ENCODE measurements at places on chromosomes 4 and X. TPM values are rescaled to one million over a fixed set of nuclear protein-coding genes. Genes with fewer than 3 reads are reported as not detected.

DNA sequence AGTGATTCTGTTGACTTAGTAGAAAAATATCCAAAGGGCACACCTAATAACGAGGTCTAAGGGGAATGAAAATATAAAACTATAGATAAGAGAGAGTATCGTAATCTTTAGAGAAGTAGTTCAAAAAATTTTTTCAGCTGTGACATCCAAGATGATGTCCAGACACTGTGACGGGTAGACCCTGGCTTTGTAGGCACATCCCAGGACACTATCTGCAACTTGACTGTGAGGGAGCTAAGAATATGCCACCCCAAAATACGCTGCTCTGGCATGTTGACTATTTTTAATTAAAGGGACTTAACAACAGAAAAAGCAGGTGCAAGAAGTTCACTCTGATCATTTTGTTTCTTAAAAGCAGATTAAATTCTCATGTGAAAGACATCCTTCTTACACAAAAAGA, 89.5 kb downstream of the CLCN4 start:
- H3K4me3 ChIP-seq: no peak overlapping the region
- H3K27ac ChIP-seq: no peak overlapping the region
- DNase-seq: no peak
- H3K27me3 ChIP-seq: no peaks in the 10 kb centered on the region
- H3K4me1 ChIP-seq: no peaks in the 10 kb centered on the region

GRCh38 chr4:98586291-98586961, 72.0 kb downstream of the TSPAN5 start:
- no peak overlapping the region for H3K27ac ChIP-seq
- H3K36me3 ChIP-seq: no peaks in the 10 kb centered on the region
- no peak for DNase-seq
- no peak overlapping the region for H3K4me3 ChIP-seq

- DNase-seq: no peak
- no peak overlapping the region for H3K4me3 ChIP-seq
- H3K27ac ChIP-seq: no peak overlapping the region
- no peaks in the 10 kb centered on the region for H3K27me3 ChIP-seq
- no peaks in the 10 kb centered on the region for H3K36me3 ChIP-seq
Measured at GRCh38 chrX:31433856-31434255, 362.0 kb upstream of the FTHL17 start.

GRCh38 chr4:147370881-147371280, 110.0 kb upstream of the EDNRA start:
- H3K36me3 ChIP-seq: no peaks in the 10 kb centered on the region
- H3K27me3 ChIP-seq: no peaks in the 10 kb centered on the region
- no peak overlapping the region for H3K27ac ChIP-seq
- H3K4me1 ChIP-seq: no peaks in the 10 kb centered on the region
- H3K4me3 ChIP-seq: no peak overlapping the region

DNA sequence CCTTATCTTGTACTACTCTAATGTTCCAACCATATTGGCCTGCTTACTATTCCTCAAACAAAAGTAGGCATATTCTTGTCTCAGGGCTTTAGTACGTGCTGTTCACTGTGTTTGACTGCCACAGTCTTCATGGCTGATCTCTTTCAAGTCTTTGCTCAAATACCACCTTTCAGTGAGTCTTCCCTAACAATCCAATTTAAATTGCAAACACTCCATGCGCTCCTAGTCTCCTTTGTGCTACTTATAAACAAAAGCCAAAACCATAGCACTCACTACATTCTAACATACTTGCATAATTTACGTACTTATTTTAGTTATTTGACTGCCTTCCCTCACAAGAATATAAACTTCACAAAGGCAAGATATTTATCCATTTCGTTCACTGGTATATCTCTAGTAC, 1.7 kb upstream of the ART3 start:
- H3K4me1 ChIP-seq: no peaks in the 10 kb centered on the region
- DNase-seq: no peak
- no peaks in the 10 kb centered on the region for H3K27me3 ChIP-seq
- no peak overlapping the region for H3K4me3 ChIP-seq
- H3K27ac ChIP-seq: no peak overlapping the region
- H3K36me3 ChIP-seq: no peaks in the 10 kb centered on the region

- no peaks in the 10 kb centered on the region for H3K27me3 ChIP-seq
- H3K4me1 ChIP-seq: no peaks in the 10 kb centered on the region
- H3K36me3 ChIP-seq: no peaks in the 10 kb centered on the region
Measured at GRCh38 chr4:24164054-24164693, 274.3 kb upstream of the PPARGC1A start.

The TMPRSS11A gene
- not detected for polyA plus RNA-seq

DNA sequence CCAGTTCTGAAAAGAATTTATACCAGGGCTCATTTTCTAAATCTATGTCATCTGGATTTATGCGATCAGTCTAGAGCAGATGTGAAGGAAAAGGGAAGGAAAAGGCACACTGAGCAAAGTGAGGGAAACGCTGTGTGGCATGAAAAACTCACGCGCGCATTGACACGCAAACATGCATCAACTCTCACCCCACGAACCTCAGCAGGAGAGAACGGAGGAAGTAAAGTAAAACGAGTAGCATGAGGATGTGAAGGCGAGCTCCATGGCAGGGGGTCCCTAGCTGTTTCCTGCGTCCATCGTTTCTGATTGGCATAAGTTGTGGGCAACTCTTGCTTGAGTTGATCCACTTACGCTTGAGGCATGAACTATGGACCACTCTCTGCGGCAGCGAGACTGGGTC, 102.8 kb upstream of the PDLIM3 start:
- no peak for DNase-seq
- H3K27ac ChIP-seq: no peak overlapping the region

The AMOT gene
- polyA plus RNA-seq: 1.5 TPM

All from CD4-positive, CD25-positive, alpha-beta regulatory T cell (primary cell).